IPS-NIHi11 (cell line): ENCODE measurements at places on chromosomes 2 and 18.
A peak's percentile ranks its signal among the peaks of the same experiment; 100 is the strongest.

DNA sequence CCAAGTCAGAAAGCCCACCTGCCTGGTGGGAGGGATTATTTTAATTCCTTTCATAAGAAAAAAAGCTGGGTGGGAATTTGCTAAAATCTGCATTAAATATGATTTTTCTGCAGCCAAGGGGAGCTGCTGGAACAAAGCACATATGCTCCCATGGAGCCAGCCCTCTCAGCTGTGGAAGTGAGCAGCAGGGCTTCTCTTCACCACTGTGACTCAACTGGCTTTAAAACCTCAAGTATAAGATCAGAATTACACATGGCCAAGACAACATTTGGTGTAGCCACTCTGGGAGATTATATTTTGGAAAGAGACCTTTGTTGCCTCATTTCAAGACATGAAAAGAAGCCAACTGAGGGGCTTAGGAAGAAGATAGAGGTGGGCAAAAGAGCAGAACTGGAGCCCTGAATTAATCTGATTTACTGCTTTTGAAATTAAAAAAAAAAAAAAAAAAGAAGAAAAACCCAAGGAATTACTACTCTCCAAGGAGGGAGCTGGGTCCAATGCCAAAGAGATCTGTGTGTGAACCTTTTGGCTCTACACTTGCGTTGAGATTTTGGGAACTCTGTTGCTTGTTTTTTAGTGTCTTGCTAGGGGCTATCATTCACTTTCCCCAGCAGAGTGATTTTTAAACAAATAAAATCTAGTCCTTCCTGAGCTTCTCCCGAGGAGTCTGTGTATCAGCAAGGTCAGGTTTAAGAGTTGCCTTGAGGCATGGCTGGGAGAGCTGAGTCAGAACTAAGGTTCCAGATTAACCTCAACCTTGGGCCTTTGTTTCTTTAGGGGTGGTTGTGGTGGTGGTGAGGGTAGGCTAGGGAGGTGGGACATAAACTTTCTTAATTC, 6.0 kb downstream of the LHCGR start:
- no peak for DNase-seq

- DNase-seq: no peak
Observed at GRCh38 chr2:150598383-150598782, 110.9 kb upstream of the RND3 start.

- DNase-seq: peak; percentile 20
Observed at GRCh38 chr18:41532344-41533086, 422.5 kb upstream of the PIK3C3 start.

GRCh38 chr2:96816127-96816835, at the start of gene CNNM3:
TSS of gene CNNM3 (plus strand) at chr2:96816268. CDS start at chr2:96816278, 10 bp downstream.
- DNase-seq: peak; percentile 100

DNA sequence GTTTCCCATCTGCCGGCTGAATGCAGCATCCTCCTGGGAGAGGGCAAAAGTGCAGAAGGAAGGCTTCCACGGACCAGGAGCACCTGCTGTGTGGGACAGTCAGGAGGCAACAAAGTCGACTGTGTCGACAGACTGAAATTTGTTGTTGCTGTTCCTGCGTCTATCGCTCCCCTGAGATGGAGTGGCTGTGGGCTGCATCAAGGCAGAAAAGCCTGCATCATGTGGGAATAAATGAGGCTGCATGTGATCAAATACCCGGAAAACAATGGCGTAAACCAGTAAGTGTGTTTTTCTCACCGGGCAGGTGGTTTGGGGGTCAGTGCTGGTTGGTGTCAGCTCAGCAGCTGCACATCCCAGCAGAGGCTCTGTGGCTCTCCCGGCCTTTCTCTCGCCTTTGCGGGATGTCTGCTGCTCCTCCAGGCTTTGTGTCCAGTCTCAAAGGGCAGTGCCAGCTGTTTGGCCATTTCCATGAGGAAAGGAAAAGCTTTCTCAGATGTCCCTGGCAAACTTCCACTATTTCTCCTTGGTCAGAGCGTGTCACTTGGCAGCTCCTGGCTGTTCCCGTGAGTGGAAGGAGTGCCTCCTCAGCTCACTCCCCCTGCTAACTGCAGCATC, 262.4 kb downstream of the NDUFA10 start:
- no peak for DNase-seq

DNA sequence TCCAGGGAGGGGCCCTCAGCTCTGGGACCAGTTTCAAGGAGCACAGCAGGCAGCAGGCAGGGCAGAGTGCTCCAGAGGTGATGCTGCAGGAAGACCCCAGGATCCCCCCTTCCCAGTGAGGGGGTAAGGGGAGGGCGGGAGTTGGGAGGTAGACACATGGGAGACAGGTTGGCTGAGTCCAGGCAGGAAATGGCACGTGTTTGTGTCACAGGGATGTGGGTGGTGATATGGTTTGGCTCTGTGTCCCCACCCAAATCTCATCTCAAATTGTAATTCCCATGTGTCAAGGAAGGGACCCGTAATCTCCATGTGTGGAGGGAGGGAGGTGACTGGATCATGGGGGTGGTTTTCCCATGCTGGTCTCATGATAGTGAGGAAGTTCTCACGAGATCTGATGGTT, 25.2 kb upstream of the OTOS start:
- DNase-seq: no peak

- peak; percentile 91 for DNase-seq
Observed at GRCh38 chr2:238158509-238159070, at the start of gene ERFE. TSS of gene ERFE (plus strand) at chr2:238158970. CDS start at chr2:238159008, 38 bp downstream.

DNA sequence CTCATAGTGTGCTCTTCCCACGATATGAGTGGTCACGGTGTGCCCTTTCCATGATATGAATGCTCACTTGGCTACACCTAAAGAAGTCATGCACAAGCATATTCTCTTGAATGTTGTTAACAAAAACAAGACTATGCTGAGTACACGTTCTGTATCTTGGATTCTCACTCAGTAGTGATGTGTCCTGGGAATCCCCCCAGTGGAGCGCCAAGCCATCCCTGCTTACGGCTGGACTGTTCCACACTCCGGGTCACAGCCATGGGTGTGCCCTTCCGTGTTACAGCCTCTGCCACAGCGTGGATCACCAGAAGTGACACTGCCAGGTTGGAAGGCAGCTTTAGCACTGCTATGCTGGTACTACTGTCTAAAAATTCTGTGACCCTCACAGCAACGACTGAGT, 59.1 kb downstream of the TPO start:
- DNase-seq: no peak

DNA sequence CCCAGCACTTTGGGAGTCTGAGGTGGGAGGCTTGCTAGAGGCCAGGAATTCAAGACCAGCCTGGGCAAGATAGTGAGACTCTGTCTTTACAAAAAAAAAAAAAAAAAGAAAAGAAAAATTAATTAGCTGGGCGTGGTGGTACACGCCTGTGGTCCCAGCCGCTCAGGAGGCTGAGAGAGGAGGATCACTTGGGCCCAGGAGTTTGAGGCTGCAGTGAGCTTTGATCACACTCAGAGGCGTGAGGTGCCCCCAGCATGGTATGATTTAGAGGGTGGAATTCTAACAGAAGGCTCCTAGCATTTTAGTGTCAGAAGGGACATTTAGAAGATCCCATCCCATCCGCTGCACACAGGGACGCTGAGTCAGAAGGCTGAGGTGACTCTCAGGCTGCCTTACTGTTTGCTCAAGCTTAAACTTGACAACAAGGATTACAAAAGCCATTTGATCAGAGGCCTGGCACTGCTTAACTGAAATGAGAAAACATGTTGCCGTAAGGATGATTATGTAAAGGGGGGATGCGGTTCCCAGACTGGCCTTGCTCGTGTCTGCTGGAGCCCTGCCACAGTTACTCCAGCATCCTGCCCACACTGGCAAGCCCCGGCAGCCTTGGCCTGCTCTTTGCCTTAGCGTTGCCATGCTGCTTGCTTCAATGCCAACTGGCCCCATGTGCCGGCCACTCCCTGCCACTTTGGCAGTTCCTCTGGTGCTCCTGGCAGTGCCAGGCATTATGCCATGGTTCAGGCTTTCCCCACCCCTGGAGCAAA, 45.6 kb upstream of the SLC1A4 start:
- no peak for DNase-seq

DNA sequence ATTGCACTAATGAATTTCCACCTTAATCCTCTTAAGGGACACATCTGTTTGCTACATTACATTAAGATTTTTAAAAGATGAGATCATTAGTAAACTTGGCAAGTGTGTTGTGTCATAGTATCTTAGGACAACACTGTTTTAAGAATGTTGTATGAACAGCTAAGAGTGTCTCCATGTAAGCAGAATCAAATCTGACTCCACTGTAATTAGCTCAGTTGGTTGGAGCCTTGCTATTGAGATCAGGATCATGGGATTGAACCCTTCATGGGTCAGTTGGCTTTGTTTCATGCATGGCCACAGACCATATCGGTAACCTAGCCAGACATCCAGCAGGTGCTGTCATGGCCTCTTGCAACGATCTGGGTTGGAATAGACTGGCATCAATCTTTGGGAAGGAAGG, 5.2 kb downstream of the FHOD3 start:
- no peak for DNase-seq

GRCh38 chr2:156845806-156846558, 409.8 kb downstream of the GPD2 start:
- no peak for DNase-seq

GRCh38 chr18:8839281-8839680, 133.9 kb downstream of the MTCL1 start:
- no peak for DNase-seq

- DNase-seq: no peak
Observed at GRCh38 chr2:238939074-238939473, 91.2 kb downstream of the TWIST2 start.

DNA sequence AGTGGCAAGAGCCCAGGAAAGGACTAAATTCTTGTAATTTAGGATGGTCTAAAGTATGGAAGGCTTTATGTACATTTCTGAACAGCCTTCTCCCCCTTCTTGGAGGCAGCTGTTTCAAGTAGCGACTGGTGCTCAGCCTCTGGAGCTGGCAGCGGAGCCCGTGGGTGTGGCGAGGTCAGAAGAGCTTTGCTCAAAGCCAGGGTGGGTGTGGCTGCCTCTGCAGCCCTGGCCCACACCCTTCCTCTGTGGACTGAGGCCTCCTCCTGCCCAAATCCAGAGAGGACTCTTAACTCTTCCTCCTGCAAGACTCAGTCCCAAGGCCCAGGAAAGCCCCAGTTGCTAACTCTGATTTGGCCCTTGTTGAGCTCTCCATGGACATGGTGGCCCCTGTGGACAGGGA, 202.1 kb upstream of the REV1 start:
- no peak for DNase-seq

DNA sequence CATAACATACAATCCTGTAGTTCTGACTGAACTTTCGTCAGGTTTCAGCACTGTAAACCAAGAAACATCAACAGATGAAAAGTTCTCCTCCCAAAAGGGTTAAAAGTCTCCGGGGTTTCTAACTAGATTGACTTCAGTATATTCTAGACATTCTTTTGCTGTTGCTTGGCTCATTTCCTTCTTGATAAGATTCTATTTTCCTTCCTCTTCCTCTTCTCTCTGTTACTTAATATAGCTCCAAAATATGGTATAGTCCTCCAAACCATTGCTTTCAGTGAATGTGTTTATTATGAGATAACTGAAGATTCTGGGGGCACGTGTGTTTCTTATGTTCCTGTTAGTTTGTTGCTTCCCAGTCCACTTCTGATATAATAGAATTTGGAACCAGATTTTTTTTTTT, 46.4 kb upstream of the MAP4K3 start:
- no peak for DNase-seq

- DNase-seq: no peak
Observed at GRCh38 chr2:141828761-141829160, 302.1 kb downstream of the LRP1B start.

DNA sequence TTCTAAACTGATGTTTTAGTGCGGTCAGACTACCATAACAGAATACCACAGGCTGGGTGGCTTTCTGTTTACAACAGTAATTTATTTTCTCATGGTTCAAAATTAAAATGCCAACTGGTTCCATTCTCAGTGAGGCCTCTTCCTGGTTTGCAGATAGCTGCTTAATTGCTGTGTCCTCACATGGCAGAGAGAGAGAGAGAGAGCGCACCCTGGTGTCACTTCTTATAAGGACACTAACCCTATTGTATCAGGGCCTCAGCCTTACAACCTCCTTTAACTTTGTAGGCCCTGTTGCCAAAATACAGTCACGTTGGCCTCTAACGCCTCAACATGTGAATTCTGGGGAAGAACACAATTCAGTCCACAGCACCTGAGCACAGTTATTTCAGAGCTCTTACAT, 37.5 kb upstream of the ZNF385B start:
- peak; percentile 31 for DNase-seq

DNA sequence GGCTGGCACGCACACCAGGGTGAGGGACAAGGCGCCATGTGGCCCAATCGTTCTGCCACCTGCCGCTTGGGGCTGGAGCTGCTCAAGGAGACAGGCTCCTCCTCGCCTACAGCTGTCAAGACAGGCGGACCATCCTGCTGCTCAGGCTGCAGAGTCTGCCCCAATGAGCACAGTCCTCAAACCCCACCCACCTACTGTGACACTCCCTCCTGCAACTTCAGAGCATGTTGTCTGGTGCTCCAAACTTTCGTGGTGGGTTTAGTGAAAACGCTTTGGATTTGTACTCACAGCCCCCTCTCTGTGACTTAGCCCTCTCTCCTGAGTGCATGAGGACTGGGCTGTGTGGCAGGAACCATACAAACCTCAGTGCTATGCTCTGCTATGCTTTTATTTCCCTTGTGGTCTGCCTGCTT, 23.2 kb upstream of the SLC35F6 start:
- DNase-seq: no peak

DNA sequence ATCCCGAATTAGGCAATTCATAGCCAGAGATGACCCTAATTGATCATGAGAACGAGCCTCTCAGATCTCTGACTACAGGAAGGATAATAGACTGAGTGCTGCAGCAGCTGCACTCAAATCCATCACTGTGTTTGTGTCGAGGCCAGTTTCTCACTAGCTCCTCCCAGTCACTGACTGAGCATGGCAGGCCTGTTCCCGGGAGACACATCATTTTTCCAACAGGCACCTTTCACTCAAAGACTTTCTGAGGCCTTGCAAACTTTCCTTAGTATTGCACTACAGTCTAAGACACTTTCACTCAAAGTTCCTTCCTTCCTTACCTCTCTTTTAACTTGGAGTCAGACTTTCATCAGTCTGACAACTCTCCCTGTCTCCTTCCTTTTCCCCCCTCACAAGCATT, 13.7 kb downstream of the SOS1 start:
- DNase-seq: peak; percentile 40

DNA sequence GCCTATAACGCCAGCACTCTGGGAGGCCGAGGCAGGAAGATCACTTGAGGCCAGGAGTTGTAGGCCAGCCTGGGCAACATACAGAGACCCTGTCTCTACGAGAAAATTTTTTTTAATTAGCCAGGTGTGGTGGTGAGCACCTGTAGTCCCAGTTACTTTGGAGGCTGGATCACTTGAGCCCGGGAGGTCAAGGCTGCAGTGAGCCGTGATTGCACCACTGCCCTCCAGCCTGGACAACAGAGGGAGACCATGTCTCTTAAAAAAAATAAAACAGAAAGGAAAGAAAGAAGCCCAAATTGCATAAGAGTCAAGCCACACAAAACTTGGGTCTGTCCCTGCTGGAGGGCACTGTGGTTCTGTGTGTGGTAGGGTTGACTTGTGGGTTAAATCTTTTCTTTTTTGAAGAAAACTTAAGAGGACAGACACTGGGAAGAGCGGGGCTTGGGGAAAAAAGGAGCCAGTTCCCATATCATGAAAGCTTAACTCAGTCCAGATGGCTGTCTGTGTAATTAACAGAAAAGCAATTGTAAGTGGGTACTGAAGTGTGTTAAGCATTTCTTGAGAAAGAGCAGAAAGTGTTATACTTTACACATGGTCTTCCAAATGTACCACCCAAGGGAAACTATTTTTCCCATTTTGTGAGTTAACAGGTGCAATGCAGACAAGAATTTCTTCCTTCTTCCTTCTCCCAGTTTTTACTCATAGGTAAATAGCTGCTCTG, 115.1 kb downstream of the ALPK2 start:
- no peak for DNase-seq

- DNase-seq: no peak
Observed at GRCh38 chr2:139813340-139813739, 1033.2 kb upstream of the NXPH2 start.
